Stimulated activated CD4-positive, alpha-beta T cell treated with anti-CD3 and anti-CD28 coated beads, Interleukin-4, amount 100 ng/mL, for 1 hour (primary cell): ENCODE measurements at places on chromosomes 2 and 18.

DNA sequence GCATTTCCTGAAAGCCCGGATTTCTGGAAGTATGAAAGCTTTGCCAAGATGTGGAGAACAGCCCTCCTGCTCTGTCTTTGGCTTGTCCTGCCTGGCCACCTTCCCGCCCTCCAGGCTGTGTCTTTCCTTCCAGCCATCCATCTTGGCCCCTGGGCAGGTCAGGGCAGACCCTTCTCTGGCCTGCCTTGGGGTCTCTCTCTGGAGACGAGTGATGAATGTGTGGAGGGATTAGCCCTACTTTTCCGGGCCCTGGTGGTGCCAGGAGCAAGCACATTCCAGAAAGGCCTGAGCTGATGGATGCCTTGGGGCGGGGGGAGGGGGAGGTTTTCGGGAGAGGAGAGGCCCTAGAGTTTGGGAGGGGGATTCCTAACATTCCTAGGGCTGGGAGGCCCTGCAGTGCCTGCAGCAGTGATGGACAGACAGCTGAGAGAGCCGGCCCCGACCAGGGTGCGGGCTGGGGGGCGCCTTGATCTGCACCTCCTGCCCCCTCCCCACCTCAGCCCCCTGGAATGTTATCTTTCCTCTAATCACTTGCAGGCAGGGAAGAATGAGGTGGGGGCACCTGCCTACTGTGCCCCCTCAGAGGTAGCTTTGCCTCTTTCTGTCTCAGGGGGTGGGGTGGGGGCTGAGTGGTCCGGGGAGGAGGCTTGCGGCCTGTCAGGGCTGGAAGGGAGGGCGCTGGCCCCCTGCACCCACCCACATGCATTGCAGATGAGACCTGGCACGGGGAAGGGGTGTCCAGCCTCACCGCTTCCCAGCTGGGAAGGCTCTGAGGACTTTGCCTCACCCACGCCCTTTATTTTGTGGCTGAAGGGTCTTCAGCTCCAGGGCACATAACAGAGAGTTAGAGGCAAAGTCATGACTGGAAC lies 156.2 kb downstream of the DDX1 start:
- no peak for DNase-seq

GRCh38 chr18:46141199-46141598 lies 37.0 kb downstream of the HAUS1 start:
- no peak for DNase-seq

DNA sequence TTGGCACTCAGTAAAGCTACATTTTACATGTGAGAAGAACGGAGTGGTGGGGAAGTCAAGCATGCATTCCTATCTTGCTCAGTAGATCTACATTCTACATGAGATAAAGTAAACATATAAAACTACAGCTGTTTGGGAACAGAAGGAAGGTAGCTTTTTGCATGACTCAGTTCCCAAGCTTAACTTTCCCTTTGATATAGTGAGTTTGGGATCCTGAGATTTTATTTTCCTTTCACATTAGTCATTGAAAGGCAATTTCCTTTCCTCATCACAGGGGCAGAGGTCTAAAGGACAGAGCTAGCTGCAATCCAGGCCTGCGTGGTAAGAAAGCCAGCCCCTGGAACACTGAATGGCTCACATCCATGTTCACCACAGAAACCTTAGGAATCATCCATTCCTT lies 257.2 kb downstream of the SRBD1 start:
- no peak for DNase-seq

DNA sequence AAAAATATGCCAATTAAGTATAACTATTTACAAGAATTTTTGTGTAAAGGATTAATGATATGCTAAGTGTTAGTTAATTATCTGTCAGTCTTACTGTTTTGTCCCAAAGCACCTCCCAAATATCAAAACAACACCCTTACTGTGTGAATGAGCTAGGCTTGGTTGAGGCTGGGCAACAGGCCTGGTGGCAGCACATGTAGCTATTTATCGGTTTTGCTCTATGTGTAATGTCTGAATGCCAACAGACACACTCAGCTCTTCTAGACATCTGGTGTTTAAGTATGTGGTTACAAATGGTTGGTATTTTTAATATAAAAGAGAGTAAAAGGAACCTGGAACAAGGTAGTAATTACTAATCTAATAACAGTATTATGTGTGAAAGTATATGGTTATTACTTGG lies 175.3 kb downstream of the RAB3GAP1 start:
- DNase-seq = no peak

DNA sequence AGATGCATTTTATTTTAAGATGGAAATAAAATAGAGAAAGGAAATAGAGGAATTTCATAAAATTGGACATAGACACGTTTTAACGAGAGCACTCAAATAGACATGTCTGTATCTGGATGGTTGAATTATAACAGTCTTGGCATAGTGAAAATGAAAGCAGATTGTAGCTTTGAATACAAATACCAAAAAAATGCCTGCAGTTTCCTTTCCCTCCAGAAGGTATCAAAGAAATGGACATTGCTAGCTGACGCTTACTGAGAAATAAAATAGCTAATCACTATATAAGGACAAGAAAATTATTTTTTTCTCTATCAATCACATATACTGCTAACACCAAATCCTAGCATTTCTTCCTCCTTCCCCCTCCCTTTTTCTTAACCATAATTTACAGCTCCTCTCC lies 11.4 kb upstream of the MAPRE2 start:
- DNase-seq = no peak

DNA sequence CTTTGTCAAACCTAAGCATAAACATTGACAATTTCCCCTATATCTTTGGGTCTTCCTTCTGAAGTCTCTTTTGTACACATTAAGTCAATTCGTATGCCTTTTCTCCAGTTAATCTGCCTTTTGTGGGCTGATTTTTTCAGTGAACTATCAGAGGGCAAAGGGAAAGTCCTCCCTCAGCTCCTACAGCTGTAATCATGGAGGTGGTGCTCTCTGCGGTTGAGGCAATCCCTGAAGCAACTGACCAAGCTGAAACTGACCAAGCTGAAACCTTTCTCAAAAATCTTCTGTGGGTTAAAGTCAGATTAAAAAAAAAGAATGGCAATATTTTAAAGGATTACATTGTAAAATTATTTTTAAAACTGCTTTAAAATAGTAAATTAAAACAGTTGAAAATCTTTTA lies 105.8 kb upstream of the DNAJC10 start:
- DNase-seq = no peak

GRCh38 chr18:49561289-49562193 lies at the start of gene LIPG:
LIPG (plus strand) TSS chr18:49562057; CDS start chr18:49562309, 252 bp downstream.
- DNase-seq = peak; percentile 38

DNA sequence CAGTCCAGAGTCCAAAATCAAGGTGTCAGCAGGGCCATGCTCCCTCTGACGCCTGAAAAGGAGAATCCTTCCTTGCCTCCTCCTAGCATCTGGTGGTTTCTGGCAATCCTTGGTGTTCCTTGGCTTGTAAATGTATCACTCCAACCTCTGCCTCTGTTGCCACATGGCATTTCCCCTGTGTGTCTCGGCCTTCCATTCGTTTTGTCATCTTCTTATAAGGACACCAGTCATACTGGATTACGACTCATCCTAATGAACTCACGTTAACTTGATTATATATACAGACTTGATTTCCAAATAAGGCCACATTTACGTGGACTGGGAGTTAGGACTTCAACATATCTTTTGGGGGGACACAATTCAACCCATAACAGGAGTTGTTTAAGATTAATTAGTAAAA lies 15.8 kb downstream of the PMAIP1 start:
- DNase-seq = no peak

DNA sequence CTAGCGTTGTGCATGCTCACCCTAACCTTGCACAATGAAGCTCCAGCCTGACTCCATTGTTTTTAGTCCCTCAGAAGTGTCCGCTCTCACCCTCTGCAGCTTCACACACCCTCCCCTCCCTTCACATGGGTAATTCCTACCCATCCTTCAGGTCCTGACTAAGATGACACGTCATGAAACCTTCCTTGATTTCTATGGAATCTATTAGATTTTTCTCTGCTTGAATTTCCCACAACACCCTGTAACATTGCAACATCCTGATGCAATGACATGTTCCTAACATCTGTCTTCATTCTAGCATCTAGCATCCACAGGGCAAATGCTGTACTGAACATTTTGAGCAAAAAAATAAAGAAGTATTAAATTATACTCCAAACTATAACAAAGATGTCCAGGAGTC lies 77.0 kb upstream of the PID1 start:
- no peak for DNase-seq

DNA sequence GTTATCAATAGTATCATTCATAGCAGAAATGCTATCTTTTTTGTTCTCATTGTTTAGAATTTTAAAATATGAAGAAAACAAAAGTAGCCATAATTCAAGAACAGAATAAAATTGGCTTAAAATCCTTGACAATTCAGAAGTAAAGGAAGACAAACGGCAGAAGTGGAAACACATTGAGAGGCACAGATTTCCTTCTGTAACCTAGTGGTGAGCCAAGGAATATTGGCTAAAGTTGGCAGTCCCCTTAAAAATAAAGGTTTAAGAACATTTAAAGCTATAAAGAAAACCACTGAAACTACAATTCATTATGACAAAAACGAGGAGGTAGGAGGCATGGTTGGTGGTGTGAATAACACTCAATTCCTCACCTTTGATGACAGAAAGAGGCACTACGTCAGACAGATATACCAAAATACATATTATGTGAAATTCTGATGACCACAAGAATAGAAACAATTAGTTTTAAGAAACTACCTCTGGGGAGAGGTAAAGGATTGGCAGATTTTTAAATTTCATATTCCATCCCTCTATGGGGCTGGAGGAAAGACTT lies 42.3 kb downstream of the SFT2D3 start:
- no peak for DNase-seq

DNA sequence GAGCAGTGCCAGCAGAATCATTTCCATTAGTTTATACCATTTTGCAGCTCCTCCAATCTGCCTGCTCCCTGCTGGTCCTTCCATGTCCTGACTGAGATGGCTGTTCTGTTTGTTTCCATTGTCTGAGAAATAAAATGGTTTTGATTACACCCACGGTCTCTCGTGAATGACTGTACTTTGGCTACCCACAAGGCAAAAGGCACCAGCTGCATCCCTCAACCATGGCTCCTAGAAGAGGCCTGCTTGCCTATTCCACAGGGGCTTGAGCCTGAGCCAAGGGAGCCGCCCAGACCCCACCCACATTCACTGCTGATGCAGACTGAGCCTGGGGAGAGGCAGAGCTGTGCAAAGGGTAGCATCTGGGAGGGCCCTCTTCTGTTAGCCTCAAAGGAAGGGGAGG lies 31.2 kb downstream of the MARCHF4 start:
- DNase-seq = peak; percentile 19

DNA sequence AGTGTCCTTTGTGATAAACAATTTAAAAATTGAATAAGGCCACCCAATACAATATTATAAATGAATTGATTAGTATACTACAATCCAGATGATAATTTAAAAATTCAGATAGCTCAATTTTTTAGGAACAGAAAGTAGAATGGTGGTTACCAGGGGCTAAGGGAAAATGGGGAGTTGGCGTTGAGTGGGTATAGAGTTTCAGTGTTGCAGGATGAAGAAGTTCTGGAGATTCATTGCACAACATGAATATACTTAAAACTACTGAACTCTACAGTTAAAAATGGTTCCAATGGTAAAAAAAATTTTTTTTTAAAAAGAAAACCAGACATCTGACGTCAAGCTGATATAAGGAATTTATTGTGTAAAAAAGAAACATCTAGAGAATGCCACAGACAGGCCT lies 20.9 kb downstream of the SLC39A6 start:
- no peak for DNase-seq

DNA sequence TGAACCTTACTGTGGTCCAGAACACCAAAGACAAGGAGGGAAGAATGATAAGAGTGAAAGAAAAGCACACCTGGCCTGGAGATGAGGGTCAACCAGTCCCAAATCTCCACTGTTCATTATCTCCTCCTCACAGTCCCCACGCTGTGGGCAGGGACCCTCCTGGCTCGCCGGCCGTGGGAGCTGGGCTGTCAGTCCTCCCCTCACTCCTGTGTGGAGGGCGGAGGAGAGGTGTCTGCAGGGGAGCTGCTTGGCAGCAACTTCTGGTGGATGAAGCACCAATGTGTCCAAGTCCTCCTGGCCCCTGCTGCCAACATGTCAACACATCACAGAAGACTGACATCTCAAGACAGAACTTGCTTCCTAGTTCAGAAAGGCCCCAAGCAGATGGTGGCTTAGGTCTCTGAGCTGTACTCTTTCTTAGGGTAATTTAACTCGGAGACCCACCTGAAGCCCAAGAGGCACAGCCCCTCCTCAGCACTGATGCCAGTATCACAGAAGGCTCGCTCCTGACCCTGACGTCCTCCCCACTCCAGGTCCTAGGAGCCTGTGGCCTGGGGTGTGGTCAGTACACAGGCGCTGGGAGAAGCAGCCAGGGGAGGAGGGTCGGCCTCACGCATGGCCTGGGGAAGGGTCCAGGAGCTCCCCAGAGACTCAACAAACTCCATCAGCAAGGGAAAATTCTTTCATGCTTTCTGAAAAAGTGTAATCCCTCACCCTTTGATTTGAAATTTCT lies 54.5 kb downstream of the PARD6G start:
- DNase-seq = no peak

- no peak for DNase-seq
Observed at GRCh38 chr18:25898965-25899364, 191.4 kb downstream of the SS18 start.

- DNase-seq = peak; percentile 33
Observed at GRCh38 chr2:47907039-47907781, 912 bp upstream of the FBXO11 start.

GRCh38 chr2:128502638-128503246 lies 184.1 kb upstream of the HS6ST1 start:
- no peak for DNase-seq

DNA sequence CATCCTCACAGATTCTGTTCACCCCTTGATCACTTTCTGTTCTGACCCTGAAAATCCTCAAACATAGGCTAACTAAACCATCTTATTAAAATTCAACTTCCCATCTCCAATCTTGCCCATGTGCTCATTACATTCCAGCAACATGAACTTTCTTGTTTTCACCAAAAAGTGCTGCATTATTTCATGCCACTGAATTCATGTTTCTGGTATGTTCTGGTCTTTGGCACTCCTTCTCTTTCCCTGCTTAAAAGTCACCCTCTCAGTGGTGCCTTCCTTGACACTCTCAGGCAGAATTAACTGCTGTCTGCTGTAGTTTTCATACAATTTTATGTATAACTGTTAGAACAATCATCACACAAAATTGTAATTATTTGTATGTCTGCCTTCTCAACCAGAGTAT lies 247.7 kb upstream of the RBMS1 start:
- DNase-seq = no peak

- no peak for DNase-seq
Observed at GRCh38 chr2:158321264-158321663, 135.3 kb downstream of the CCDC148 start.

- peak; percentile 39 for DNase-seq
Observed at GRCh38 chr2:27071990-27072830, 756 bp upstream of the OST4 start.

DNA sequence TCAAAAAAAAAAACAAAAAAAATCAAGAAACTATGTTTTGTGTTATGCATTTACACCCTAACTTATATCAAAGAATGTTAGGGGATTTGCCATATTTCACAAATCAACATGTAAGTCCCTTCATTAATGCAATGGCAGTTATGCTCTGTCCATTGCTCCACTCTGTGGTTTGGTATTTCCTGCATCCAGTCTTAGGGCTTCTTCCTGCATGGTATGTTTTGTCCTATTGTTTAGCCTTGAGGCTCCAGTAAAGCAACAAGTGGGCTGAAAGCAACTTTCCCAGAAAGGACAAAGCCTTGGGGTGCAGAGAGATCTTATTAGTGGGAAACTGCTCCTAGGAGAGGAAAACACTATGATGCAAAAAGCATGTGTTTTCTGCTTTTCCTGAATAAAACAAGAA lies 474.1 kb downstream of the IRS1 start:
- DNase-seq = no peak

GRCh38 chr18:45739848-45740247 lies 15.9 kb downstream of the SLC14A1 start:
- no peak for DNase-seq
